ENCODE measurements at places on chromosomes 7 and 10.
A peak's percentile ranks its signal among the peaks of the same experiment; 100 is the strongest.

- no peak for DNase-seq
Measured at GRCh38 chr10:17001961-17002749, 127.5 kb downstream of the CUBN start.

DNA sequence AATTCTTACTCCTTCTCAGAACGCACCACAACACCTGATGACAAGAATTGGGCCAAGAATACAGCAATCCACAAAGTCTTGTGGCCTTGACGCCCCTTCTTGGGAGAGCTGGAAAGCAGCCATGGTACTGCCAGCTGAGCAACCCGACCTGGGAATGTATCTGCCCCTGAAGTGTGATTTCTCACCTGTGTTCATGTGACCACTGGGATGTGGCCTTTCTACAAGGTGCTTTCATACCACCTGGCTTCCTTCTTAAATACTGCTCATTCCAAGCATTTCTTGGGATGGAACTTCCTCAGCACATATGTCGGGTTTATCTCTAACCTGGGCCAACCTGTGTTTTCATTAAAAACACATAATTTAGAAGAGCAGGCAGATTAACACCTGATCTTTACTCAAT is 72.1 kb downstream of the HTR7 start:
- DNase-seq, result no peak

GRCh38 chr7:151868396-151869108 is 8.4 kb downstream of the PRKAG2 start:
- no peak for DNase-seq

DNA sequence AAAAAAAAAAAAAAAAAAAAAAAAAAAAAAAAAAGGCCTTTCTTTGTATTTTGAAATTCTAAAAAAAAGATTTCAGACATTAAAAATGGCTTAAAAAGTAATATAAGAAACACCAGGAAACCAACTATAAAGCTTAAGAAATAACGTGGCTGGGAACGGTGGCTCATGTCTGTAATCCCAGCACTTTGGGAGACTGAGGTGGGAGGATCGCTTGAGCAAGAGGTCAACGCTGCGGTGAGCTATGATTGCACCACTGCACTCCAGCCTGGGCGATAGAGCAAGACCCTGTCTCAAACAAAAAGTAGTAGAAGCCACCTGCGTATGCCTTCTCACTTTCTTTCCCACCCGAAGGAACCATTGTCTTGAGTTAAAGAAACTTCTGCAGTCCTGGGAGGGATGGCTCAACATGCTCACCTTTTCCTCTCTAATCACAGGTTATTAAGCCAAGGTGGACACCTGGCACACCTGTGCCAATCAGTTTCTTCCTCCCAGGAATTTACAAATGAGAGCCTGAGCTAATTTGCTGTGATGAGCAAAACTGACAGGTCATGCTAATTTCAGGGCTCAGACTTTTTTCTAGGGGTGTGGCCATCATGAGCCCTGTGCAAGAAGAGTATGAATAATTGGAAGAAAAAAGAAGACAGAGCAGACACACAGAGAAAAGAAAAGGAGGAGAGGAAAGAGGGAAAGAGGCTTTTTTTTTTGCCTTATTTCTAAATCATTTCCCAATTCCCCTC is 72.0 kb upstream of the PARD3 start:
- DNase-seq, result no peak

DNA sequence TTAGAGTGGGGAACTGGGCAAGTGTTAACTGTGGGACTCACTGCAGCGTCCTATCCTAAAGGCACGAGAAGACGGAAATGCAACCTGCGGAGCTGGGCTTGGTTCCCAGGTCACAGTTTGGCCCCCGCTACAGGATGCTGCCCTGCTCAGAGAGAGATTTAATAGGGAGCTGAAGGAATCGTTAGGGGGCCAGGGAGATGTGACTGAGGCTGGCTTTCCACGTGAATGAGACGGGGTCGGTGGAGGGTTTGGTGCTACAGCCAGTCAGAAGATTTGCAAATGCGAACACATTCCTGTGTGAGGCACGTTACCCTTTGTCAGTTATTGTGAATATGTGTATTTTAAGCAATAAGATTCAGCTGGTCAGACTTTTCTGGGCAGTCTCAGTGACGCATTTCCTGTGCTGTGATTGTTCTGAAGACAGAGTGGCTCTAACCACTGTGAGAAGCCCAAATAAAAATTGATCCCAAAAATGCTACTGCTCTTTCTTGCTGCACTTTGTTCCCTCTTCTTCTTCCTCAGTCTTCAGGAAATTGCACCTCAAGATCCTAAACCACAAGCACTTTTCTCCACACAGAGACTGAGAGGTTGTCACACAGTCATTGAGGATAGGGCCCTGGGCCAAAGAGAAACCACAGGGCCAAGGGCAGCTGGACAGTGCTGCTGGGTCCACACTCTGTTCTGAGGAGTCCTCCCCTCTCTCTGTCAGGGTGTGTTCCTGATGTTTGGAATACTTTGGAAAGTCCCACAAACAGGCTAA is 21.2 kb downstream of the CYP17A1 start:
- DNase-seq, result no peak

DNA sequence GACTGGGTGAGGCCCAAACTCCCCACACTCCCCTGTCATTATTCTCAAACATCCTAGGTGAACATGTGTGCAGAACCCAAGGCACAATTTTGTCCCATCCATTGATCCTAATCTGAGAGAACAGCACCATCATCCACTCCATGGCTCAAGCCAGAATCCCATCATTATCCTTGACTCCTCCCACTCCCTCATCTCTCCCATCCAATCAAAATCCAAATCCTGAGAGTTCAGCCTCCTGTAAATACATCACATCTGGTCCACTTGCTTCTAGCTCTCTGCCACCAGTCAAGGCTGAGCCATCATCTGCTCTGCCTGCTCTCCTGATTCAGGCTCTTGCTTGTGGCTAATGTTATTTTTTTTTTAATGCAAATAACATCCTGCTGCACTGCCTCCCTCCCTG is 75.9 kb upstream of the SLF2 start:
- DNase-seq, result no peak

GRCh38 chr7:70582927-70583895 is 548.7 kb upstream of the GALNT17 start:
- no peak for DNase-seq

GRCh38 chr10:14004536-14004935 is 326.2 kb downstream of the FRMD4A start:
- no peak for DNase-seq

- no peak for DNase-seq
Measured at GRCh38 chr10:84590327-84591193, 262.2 kb downstream of the CCSER2 start.

DNA sequence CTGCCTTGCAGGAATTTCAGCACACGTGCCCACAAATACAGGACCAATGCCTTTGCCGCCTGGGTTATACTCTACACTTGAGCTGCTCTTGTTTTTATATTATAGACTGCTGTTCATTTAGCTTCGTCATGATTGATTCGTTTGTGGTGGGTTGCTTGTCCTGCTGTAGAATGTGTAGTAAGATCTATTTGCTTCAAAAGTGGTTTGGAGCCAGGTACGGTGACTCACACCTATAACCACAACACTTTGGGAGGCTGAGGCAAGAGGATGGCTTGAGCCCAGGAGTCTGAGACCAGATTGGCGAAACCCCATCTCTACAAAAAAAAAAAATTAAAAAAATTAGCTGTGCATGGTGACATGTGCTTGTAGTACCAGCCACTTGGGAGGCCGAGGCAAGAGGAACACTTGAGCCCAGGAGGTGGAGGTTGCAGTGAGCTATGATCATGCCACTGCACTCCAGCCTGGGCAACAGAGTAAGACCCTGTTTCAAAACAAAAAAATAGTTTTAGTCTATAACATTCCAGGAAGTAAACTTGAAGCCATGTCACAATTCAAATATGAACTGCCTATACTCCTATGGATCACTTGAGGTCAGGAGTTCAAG is 9.0 kb upstream of the RHBDD2 start:
- no peak for DNase-seq

GRCh38 chr10:94038024-94038423 is 44.3 kb downstream of the PLCE1 start:
- DNase-seq, result no peak

GRCh38 chr7:80724249-80724871 is 85.9 kb downstream of the CD36 start:
- no peak for DNase-seq

DNA sequence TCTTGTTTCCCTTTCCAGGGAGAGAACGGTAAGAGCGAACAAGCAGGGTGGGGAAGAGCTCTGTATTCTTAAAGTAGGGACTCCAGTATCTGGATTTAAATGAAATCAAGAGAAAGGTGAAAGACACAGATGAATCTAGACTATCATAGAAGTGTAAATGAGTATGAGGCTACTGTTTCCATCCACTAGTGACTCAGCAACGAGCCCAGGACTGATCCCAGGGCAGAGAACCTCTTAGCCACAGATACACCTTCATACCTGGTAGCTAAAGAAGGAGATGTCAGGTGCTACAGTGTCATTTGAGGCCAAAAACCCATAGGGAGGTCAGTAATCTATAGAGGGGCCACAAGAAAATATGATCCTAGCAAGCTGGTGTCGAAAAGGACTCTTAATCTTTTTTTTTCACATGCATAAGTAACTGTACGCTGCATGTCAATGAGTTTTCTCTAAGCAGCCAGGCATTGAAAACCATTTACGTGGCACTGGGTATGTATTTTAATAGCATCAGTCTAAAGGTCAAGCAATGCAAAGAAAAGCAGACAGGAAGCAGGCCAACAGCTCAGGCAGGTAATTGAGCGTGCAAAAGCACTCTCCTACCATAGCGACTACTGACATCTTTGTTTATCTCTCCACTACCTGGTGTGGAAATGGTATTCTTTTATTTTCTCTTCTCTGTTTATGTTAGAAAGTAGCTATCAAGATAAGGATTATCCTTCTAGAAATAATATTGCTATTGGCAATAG is 91.5 kb upstream of the EGR2 start:
- no peak for DNase-seq

GRCh38 chr7:134850066-134850465 is 70.6 kb downstream of the CALD1 start:
- DNase-seq, result no peak

DNA sequence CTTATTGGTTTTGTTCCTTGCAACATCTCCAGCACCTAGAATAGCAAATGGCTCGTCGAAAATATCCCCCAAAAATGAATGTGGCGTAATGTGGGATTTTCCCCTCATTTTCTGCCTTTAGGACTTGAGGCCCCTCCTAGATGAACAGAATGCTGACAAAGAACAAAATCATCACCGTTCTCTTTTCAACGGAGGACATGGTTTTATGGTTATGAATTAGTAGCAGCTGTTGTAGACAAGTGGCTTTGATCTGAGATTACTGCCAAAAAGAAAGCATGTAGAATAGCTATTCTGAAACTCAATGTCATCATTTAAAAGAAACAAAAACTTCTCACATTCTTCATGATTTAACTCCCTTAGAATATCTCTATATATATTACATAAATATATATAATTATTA is 17.2 kb upstream of the CALN1 start:
- DNase-seq, result no peak

DNA sequence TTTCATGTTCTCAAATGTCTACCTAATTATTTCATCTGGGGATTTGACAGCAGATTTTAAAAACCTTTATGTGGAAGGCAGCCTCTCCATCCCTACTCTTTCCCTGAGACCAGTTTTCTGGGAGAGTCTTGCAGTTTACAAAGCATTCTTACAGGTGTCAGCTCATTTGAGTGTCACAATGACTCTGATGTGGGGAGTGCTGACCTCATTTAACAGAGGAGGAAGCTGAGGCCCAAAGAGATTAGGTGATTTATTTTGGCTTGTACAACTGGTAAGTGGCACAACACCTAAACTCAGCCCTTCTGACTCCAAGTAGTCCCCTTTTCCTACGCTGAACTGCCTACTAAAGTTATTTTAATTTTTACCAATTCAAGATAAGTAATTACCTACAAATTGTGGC is 33.3 kb upstream of the MAT1A start:
- DNase-seq, result no peak

- no peak for DNase-seq
Measured at GRCh38 chr7:42193471-42194129, 43.4 kb downstream of the GLI3 start.

DNA sequence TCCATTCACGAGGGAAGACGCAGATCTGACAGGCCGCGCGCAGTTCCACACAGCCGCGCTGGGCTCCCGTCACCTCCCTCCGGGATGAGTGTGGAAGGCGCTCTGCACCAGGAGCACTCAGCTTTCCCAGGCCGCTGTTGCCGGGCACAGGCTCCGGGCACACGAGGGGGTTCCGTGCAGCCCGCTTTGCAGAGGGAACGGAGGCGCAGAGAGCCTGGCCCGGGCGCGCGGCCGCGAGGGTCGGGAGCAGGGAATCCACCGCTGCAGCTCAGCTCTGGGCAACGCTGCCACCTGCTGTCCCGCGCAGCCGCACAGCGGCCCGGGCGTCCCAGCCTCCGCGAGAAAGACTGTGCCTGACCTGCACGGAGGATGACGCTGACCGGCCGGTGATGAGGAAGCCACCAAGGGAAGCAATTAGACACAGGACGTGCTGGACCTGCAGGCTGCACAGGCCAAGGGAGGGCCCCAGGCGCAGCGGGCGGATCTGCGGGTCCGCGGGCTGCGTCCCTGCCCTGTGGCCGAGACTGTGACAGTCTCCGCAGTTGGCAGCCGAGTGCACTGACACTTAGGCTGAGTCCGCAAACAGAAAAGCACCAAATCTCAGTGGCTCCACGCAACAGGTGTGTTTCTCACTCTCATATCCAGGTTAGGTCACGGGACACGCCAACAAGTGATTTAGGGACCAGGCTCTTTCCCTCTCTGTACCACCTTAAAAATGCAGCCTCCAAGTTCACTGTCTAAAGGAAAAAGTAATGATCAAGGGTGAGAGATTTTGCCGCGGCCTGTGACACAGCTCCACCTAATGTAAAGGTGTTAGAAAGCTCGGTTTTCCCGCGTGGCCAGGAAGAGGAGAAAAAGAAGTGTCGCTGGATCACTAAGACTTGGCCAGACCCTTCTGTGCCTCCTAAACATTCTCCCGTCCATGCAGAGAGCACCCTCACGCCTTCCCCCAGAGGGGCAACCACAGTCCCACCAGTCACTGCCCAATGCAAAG is 94.5 kb downstream of the SEC61G start:
- no peak for DNase-seq

GRCh38 chr7:136303162-136303561 is 326.0 kb upstream of the MTPN start:
- DNase-seq, result no peak

GRCh38 chr10:126964190-126964589 is 59.0 kb downstream of the DOCK1 start:
- no peak for DNase-seq

- peak; percentile 17 for DNase-seq
Measured at GRCh38 chr10:43407148-43407575, 1.8 kb downstream of the HNRNPF start.

- DNase-seq, result no peak
Measured at GRCh38 chr10:93062514-93063143, 2.0 kb downstream of the CYP26C1 start.

Data from activated T-helper 1 cell treated with anti-CD3 and anti-CD28 coated beads, Interleukin-2, amount 50 U/mL, for 16 hours (primary cell).